Renal cortical epithelial cell (primary cell): ENCODE measurements at places on chromosomes 2 and 18.
A peak's percentile ranks its signal among the peaks of the same experiment; 100 is the strongest.

DNA sequence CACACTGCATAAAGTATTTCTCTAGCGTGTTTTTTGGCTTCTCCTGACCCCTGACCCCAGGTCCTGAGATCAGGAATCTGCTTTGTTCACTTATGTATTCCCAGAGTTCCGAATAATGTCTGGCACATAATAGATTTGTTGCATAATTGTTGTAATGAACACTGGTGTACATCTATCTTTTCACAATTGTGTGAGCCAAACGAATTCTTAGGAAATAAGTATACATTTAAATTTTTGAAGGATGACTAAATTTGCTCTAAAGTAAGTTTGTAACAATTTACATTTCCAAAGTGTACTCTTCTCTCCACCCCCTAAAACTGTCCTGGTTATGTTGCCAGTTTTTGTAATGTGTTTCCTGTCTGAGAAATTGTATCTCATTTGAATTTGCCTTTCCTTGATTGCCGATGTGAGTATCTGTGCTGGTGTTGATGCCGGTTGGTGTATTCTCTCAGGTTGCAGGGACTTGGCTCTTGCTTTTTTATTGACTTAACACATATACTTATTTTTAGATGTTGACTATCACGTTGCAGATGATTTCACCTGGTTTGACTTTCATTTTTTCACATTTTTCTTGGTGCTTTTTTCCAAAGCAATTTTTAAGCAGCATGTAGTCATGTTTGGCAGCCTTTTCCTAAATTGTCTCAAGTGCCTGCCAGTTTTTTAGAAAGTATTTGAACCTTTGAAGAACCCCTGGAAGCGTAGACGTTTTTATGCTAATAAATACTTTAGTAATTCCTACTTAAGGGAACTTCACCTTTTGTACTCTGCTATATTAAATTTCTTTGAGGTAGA is 16.1 kb upstream of the FARP2 start:
- no peak for DNase-seq

GRCh38 chr18:30057398-30057797 is 985.1 kb downstream of the DSC3 start:
- no peak for DNase-seq

GRCh38 chr2:144711084-144711483 is 191.2 kb upstream of the ZEB2 start:
- DNase-seq = no peak

DNA sequence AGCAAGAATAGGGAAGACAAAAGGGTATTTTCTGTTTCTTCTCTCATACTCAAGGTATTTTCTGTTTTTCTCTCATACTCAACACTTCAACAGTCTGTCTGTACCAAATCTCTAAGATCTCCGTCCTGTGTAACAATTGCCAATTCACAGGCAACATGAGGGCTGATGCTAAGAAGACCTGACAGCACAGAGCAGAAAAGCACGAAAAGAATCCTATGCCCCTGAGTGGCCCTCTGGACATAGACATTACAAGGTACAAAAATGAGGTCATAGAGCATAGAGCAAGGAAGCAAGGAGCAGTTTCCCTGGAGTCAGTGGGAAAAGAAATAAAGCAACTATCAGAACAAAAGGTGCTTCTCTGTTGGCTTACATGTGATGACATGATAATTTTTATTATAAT is 1612.6 kb upstream of the CELF4 start:
- DNase-seq = no peak

DNA sequence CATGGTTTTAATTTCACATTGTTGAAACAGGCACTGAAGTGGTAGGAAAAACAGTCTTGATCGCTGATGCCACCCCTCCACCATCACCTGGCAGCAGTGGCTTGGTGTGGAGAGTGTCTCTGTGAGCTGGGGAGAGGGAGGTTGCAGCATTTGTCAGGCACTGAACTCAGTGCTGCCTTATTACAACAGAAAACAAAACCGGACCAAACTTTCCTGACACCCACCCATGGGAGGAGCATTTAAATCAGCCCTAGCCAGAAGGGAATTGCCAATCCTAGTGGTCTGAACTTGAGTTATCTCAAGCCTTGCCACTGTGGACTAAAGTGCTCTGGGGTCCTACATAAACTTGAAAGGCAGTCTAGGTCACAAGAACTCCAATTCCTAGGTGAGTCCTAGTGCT is 103.0 kb upstream of the LGALSL start:
- DNase-seq = no peak

DNA sequence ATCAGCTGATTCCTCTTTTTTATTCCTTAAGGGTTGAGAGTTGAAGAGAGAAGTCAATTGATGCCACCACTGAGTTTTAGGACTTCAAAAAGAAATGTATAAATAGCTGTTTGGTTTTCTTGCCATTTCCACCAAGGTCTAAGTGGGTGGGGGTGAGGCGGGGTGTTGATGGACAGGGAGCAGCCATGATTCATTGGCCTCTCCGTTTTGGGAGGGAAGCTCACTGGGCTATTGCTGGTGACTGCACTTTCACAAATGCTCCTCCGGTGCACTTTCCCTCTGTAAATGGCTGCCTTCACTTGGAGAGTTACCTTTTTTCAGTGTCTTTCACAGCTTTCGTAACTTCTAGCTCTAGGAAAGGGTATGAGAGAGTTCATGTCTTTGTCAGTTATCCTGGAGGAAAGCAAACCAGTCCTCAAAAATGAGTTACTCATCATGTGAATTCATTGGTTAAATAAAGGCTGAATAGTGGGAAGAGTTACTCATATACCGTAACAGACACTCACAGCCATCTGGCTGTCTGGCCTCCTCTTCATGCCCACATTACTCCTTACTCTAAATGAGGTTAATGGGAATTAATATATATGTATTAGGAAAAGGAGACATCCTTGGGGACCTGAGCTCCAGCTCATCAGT is 17.4 kb upstream of the CTAGE1 start:
- DNase-seq = peak; percentile 35

- DNase-seq = peak; percentile 27
These were observed 679 bp downstream of the CLK1 start for GRCh38 chr2:200863782-200864175.

DNA sequence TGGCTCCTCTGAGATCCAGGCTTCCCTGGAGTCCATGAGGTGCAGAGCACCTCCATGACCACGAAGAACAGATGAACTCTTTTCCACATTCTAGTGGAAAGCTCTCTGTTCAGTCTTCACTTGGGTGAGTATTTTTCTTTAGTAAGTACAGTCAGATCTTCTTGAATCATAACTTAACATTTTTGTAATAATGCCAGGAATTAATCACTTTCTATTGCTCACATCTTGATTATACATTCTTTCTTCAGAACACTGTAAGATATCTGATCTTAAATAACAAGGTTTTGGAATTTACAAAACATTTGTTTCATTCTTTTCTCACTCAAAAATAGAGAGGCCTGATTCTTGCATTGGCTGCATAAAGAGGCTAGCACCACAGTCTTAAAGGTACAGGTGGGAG is 45.4 kb upstream of the RND3 start:
- no peak for DNase-seq

DNA sequence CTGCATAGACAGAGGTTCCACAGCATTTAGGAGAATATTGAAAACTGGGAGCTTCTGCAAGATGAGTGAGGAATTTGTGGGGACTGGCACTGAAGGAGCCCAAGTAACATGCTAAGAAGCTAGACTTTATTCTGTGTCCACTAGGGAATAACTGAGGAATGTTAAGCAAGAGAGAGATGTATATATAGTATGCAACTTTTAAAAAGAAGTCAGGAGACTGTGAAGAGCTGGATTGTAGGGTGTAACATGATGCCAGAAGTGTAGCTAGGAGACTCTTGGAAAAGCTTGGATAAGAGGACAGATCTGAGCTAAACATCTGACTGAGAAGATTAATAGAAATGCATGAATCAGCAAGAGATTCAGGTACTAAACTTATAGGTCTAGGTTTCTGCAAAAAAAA is 270.6 kb upstream of the MMADHC start:
- DNase-seq = no peak

- DNase-seq = no peak
These were observed 36.3 kb downstream of the BMP10 start for GRCh38 chr2:68834737-68835376.

DNA sequence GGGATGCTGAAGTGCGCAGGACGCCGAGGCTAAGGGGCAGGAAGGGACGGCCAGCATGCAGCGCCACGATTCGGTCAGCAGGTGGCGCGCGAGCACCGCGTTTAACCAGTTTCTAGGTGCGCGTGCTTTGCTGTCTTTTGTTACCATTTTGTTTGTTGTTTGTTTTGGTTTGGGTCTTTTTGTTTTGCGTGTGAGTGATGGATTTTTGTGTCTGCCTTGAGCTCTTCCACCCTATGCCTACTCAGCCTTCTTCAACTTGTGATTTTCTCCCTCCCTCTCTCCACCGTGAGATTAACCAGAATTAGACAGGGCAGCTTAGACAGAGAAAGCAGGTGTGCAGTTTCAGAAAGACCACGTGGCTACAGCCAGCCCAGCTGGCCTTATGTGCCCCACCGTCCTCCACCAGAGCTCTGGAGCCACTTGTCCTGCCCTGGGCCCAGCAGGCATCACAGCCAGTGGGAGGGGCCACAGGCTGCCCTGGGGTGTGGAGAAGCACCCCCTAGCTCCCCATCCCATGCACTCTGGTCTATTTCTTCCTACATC is 180.2 kb downstream of the RNF144A start:
- peak; percentile 25 for DNase-seq

GRCh38 chr2:102399499-102400141 is 23.3 kb upstream of the IL18RAP start:
- no peak for DNase-seq

DNA sequence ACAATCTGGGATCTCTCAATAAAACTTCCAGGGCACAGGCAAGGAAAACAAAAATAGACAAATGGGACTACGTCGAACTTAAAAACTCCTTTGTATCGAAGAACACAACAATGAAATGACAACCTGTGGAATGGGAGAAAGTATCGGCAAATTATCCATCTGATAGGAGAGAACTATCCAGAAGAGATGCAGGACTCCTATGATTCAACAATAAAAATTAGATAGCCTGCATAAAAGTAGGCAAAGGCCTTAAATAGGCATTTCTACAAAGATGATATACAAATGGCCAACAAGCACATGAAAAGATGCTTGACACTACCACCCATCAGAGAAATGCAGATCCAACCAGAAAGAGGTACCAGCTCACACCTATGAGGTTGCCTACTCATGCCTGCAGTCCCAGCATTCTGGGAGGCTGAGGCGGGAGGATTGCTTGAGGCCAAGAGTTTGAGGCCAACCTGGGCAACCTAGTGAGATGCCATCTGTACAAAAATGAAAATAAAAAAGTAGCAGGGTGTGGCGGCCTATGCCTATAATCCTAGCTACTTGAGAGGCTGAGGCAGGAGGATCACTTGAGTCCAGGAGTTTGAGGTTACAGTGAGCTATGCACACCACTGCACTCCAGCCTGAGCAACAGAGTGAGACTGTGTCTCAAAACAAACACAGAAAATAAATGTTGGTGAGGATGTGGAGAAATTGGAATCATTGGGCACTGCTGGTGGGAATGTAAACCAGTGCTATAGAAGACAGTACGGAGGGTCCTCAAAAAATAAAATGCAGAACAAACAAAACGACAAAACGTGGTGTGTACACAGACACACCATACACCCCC is 21.6 kb downstream of the TWIST2 start:
- peak; percentile 11 for DNase-seq
